Stimulated activated CD4-positive, alpha-beta T cell treated with anti-CD3 and anti-CD28 coated beads, Interleukin-12 subunit alpha, Interleukin-12 subunit beta, amount 100 ng/mL, for 24 hours (primary cell): ENCODE measurements at places on chromosomes 5 and 9.

- DNase-seq = no peak
These were observed 29.6 kb downstream of the RC3H2 start for GRCh38 chr9:122875523-122875922.

- no peak for DNase-seq
These were observed 92.6 kb upstream of the GAS1 start for GRCh38 chr9:87039809-87040392.

GRCh38 chr5:73426034-73426433 is 22.5 kb downstream of the FOXD1 start:
- DNase-seq = no peak

GRCh38 chr9:6147846-6148245 is 67.8 kb upstream of the IL33 start:
- no peak for DNase-seq

DNA sequence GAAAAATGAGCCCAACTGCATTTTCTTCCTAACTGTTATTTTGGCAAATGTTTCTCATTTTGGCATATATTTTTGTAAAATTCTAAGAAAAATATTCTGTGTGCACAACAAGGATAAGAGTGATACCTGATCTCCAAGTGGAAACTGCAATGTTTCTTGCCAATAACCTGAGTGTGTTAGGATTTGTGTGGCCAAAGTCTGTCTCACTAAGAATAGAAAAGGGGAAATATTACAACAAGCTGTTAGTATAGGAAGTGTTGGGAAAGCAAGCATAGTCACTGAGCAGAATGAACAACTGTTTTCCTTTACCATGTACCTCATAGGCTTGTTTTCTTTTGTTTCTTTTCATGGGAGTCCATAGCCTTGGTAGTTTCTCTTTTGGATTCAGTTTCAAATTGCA is 624.2 kb downstream of the MTRR start:
- no peak for DNase-seq

DNA sequence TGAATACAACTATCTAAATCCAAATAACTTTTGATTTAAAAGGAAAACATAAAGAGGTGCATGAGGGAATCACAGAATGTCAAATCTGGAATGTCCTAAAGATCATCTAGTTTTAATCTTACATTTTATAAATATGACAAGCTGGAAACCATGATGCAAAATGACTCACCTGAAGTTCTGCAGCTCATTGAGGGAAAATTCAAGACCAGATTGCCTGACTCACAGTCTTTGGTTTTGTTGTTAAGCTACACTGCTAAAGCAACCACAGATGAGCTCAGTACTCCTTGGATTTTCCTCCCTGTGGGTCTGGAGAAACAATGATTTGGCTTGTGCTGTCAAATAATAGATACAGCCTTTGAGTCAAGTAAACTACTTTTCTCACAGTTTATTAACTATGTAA is 19.1 kb upstream of the EDIL3 start:
- DNase-seq = no peak

GRCh38 chr9:34125681-34126206 is 754 bp downstream of the DCAF12 start:
- DNase-seq = no peak

DNA sequence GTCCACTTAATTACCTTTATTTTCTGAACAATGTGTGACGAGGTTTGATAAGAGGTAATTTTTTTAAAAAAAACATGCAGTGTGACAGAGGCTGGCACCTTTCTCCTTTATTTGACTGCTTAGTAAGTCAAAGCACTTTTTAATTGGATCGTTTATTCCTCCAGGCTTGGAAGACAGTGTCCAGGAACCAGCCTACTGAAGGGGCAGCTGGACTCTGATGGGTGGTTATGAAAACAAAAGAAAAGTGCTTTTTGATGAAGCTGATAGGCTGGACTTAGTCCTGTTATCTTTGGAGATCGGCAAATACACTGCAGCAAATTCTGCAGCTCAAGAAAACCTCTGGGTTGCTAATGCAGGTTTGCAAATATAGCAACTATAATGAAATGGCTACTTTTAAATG is 141.7 kb downstream of the DCP2 start:
- DNase-seq = no peak

GRCh38 chr9:87714819-87715218 is 11.1 kb upstream of the CTSL start:
- no peak for DNase-seq

DNA sequence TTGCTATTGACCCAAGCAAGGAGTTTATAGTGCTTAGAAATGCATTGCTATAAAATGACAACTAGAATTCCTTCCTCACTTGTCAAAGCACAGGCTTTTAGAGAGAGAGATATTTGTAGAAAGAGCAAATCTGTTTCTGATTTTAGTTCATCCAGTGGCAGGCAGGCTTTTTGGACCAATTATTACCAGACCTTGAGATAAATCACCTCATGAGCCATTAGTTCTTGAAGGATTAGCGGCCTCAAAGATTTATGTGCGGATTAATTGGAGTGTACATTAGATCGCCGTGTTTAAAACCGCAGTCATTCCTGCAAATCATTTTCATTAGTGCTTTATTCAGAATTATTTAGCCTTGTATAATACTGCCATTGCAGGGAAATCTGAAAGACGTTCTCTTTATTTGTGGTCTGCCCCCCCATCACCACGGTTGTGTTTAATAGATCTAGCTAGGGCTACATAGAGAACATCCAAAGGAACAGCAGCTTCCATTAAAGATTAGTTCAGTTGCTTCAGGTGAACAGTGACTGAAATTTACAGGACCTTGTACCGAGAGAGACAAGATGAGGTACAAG is 28.8 kb upstream of the TJP2 start:
- DNase-seq = no peak
